ENCODE measurements at places on chromosomes 5 and 9.

DNA sequence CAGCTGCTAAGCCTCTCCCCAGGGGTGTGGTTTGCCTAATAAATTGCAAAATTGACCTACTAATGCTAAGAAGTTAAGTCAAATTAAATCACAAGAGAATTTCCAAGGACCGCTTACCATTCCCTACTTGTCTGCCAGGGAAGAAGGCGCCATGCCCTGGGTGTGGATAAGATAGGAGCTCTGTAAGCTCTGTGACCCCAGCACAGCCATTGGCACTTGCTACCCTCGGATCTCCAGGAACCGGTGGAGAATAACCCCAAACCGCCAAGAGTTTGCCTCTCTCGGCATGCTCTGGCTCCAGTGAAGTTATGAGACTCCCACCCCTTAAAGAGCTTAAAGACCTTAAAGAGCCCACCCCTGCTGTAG, 58.9 kb downstream of the NEURL1B start:
- DNase-seq, result peak; percentile 72

DNA sequence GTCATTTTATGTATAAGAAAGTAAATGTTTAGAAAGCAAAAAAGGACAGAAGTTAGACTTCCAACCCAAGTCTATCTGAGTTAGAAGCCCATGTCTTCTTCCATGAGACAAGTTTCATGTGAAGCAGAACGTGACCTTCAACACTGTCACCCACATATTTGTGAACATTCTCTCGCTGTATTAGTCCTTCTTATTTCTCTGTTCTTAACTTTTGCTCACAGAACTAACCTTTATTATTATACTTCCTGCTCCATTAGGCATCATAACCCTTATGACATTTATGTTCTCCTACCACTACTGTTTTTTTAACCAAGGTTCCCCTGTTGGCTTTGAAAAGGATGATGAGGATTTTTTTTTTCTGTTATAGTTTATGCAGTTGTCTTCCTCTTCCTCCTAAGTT, 238.8 kb downstream of the ZNF608 start:
- DNase-seq, result no peak

GRCh38 chr9:129365196-129365595, 187.1 kb upstream of the IER5L start:
- DNase-seq, result no peak

DNA sequence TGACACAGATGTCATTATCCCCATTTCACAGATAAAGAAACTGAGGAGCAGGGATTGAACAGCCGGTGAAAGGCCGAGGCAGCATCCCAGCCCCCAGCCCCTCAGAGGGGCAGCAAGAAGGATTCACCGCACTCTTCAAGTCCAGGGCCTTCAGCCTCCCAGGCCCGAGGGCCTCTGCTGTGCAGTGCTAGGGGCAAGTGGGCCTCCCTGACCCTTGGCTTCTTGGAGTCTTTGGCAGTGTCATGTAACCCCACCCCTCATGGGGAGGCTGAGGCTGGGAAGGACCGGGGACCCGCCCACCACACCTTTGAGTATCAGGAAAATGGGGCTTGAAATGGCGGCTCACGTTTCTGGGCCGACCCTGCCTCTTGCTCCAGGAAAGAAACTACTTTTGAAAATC, 28.7 kb upstream of the RXRA start:
- peak; percentile 23 for DNase-seq

All from right cardiac atrium (tissue), 5 donors.